ENCODE measurements at places on chromosomes 2 and 18. TPM values are rescaled to one million over a fixed set of nuclear protein-coding genes. Genes with fewer than 3 reads are reported as not detected.

GRCh38 chr2:60149176-60149575 lies 404.3 kb downstream of the BCL11A start:
- no peak for DNase-seq

DNA sequence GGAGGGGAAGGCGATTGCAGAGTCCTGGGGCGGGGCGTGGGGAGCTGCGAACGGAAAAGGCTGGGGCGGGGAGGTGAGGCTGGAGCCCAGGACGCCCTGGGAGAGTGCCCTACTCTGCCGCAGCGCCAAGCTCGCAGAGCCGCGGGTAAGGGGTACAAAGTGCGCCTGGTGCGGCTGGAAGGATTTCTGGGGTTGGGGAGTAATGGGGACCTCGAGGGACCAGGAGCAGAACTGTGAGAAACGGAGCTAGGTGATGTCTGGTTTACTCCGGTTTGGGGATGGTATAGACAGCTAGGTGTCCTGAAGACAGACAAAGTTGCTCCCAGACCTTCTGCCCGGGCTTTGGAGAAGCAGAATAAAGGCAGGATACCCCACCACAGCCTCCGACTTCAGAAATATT lies 718 bp upstream of the NXPH2 start:
- no peak for DNase-seq

Gene HMSD
- 4.8 TPM for total RNA-seq

DNA sequence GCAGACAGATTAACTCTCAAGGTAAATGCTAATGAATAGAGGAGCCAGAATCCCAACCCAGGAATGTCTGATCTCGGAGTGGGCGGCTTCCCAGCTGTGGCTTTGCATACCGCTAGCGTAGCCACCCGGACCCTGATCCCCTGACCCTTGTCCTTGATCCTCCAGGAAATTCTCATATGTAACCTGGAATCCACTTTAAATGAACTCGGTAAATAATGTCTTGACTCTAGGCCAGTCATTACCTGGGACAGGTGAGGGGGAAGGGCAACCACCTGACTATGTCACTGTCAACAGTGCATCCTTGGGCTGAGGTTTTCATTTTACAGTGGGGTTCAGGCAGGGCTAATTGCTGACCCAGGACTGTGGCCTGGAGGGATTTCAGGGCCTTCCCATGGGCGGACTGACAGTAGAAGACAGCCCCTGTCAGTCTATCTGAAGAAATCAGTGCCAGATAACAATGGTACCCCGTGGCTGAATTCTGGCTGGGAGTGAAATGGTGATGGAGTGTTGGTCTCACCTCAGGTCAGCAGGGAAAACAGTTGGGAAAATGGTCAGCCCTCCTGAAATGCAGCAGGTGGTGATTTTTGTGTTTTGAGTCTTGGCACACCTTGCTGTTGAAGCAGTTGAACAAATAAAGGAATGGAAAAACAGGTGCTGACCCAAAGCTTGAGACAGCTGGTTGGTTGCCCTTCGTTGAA lies 9.6 kb downstream of the ACKR3 start:
- DNase-seq = no peak

DNA sequence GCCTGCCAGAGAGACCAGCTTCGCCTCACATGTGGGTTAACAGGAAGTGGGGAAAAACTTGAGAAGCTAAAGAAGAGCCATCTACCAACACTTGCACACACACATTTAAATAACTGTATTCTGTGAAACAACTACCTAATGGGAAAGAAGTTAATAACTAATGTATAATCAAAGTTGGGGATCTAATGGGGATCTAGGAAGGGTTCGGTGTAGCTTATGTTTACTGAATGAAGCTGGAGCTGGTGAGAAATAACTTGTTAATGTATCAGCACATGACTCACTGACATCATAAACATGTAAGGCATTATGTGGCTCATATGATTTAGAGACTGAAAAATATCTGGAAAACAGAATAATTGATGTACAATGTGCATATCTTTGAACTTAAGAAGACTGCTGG lies 421.3 kb upstream of the NXPH2 start:
- no peak for DNase-seq

Gene SLC11A1
- total RNA-seq = 0.43 TPM

Gene RAD51AP2
- total RNA-seq = 0.08 TPM

GRCh38 chr2:84016183-84016582 lies 442.9 kb downstream of the SUCLG1 start:
- no peak for DNase-seq

DNA sequence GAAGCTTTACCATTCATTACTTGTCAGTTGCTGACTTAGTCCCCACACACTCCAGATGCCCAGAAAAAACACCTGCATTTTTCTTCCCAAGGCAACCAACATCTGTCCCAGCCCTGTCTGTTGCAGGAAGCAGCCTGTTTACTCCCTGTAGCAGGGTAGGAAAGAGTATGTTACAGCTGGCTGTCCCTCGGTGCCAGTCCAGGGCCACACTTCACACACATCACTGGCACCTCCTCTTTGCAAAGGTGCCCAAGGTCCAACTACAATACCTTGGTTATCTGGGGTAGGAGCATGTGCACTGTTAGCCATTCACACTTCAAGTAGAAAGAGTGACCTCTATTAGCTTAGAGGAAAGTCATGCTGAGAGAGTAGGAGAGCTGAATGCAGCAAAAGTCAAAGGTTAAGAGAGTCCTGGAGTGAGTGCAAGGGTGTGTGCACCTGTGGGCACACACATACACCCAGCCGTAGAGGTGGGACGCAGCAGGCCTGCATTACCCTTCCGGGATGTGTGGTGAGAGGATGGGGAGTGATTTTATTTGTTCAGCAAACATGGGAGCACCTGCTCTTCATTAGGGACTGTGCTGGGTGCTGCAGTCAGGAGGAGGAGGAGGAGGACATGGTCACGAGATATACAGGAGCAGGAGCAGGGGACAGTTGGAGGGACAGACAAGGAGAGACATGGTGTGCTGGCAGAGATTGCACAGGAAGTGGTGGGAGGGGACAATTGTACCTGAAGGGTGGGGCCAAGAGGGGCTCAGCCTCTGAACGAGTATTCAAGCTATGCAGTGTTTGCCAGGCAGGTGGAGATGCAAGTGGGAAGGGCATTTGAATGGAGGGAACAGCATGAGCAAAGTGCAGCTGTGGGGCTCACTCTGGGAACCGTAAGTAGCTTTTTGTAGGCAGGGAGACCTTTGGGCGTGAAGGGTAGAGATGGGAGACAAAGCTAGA lies 69.8 kb downstream of the TSN start:
- DNase-seq = no peak

GRCh38 chr2:176137906-176138305 lies 8.4 kb downstream of the HOXD8 start:
- no peak for DNase-seq

- no peak for DNase-seq
These were observed 351.9 kb downstream of the CDH2 start for GRCh38 chr18:27824841-27825681.

DNA sequence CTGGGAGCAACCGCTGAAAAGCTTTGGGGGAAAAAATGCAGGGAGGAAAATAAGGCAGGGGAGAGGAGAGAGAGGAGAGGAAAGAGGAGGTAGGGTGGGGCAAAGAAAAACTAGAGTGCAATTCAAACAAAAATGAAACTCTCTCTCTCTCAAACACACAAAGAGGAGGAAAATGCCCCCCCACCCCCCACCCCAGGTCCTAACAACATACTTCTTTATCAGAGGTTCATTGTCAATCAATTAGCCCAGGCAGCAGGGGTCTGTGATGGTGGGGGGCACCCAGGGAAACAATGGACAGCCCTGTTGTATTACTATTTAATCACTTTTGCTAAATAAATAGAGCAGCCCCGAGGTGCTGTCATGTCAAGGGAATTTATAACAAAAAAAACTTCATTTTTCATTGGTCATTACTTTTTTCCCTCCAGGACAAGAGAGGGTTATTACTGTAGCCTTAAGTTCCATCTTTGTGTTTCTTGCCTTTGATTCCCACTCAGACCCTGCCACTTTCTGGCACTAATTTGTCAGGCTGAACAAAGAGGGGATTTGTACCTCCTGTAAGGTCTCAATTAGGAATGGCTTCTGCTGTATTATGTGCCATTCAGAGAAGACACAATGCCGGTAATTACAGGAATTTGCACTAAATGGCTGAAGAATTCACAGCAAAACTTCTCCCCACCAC lies 55.0 kb downstream of the PLEKHM3 start:
- DNase-seq = no peak

- DNase-seq = no peak
These were observed 51.7 kb upstream of the MYL1 start for GRCh38 chr2:210366675-210367080.

DNA sequence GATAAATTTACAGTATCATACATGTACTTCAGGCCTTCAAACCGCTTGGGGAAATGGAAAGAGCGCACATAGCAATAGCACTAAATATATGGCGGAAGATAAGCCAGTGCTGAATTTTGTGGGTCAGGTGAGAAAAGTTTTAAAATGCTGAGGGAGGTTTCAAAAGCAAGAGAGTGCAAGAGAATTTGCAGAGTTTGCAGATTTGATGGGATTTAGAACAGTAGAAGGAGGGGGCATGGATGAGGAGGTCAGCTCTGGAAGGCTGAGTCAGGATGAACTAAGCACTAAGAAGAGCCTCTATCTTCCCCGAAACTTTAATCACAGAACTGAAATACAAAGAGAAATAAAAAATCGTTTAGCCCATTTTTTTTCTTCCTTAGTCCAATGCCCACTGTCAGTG lies 145.9 kb downstream of the DLGAP1 start:
- DNase-seq = no peak

Gene ASXL2
- total RNA-seq = 41.3 TPM

GRCh38 chr2:42585779-42586178 lies 17.3 kb downstream of the MTA3 start:
- DNase-seq = no peak

DNA sequence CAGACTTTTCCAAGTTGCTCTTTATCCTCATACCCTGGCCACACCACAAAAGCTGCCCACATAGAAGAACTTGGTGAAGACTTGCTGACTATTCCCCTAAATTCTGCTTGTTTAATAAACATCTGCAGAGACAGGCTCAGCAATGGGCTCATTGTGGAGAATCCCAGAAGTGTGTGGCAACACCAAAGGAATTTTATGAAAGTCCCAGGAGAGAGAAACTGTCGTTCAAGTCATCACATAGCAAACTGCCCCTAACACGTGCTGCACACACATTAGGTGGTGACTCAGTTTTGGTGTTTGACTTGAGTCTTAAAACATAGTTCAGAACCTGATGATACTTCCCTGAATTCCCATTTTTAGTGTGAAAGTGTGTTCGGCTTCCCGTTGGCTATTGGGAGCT lies 38.6 kb downstream of the CYP1B1 start:
- no peak for DNase-seq

- DNase-seq = no peak
These were observed 12.3 kb downstream of the GALNT1 start for GRCh38 chr18:35593859-35594258.

DNA sequence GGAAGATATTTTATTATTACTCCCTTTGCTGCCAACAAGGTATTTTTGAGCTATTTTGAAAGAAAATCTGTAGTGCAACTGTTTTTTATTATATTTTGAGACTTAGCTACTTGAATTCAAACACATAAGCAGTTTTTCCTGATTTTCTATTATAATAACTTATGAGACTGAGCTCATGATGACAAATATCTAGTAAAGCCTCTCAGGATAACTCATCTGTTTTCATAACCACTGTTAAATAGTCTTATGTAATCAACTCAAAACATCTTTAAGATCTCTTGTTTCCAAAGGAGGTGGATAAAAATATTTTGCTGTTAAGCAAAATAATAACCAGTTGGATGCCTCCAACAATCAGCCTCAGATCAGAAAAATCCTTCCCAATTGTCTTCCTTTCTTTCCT lies 21.9 kb upstream of the PPP1CB start:
- DNase-seq = no peak

DNA sequence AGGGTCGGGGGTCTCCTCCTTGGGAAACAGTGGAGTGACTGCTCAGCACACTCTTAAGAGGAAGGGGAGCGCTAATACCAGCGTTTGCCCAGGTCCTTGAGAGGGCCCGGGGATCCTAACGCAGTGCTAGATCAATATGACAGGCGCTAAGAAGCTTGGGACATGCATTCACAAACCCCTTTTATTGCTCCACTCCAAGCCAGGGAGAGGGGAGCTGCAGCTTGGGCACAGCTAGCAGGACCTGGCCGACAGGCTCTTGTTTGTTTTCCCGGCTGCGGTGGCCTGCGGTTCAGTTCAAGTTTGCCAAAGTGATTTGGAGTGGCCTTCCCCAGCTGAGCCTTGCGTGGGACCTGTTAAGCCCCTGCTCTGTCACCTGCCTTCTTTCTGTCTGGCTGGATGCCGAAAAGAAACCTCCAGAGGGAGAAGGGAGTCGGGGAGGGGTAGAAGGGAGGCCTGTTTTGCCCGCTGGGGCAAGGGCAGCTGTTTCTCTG lies 152.1 kb downstream of the GLI2 start:
- no peak for DNase-seq

DNA sequence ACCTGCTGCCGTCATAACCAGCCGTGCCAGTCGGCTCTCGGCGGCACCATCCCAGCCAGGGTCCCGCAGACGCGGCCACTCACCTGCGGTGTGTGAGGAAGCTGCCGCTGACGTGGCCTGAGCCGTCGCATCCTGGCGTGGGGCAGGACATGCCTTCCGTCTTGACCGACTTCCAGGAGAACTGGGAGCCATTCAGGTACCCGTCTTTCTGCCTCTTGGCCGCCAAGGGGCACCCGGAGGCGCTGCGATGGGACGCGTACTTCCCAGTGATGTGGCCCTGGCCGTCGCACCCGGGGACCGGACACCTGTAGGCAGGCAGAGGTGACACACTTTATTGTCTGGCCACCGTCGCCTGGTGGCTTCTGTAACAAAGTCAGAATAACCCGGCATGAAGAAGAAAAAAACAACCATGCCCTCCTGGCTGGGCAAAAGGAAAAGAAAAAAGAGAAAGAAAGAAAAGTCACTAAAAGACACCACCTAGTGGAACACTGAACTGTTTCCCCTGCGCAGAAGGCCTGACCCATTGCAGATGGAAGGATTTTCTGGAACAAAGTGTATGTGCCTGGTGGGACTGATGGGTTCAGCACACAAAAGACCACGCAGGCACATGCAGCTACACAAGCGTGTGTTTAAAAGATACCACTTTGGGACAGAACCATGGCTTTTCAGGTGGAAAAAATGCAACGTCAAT lies 94.9 kb upstream of the PXDN start:
- DNase-seq = no peak

Gene KDSR
- total RNA-seq = 43.5 TPM

- no peak for DNase-seq
These were observed 5.3 kb downstream of the CD8A start for GRCh38 chr2:86785456-86785855.

Gene GAREM1
- 9.2 TPM for total RNA-seq

GRCh38 chr2:223078482-223078881 lies 26.5 kb downstream of the KCNE4 start:
- DNase-seq = no peak

DNA sequence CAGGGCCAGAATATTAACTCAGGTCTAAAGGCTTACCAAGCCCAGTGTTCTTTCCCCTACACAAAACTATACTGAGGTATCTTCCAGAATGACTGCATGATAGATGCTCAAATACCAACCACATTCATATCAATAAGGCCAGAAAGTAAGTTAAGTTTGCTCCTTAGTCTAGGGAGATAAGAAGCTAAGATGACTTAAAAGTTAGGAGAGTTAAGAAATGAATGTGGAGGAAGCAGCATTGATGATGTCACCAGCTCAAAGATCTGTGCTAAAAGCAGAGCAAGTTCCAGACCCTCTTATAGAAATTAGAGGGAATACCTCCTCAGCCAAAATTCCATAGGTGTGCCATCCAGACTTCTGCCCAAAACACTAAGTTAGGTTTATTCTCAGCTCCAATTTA lies 6.1 kb downstream of the PPP4R1 start:
- DNase-seq = no peak

Gene SAP130
- total RNA-seq = 49.2 TPM

GRCh38 chr18:3653263-3653850 lies 203.4 kb downstream of the TGIF1 start:
- no peak for DNase-seq

Data from H1 (cell line).